ENCODE measurements at places on chromosomes 6 and 20. TPM values are rescaled to one million over a fixed set of nuclear protein-coding genes. Genes with fewer than 3 reads are reported as not detected.

TRIM38 gene
- 32.8 TPM for total RNA-seq

IRF4 gene
- total RNA-seq, result 27.9 TPM

C6orf132 gene
- not detected for total RNA-seq

NPEPL1 gene
- total RNA-seq, result 32.8 TPM

ADAT2 gene
- total RNA-seq, result 19.4 TPM

NR2E1 gene
- not detected for total RNA-seq

GPX6 gene
- total RNA-seq, result not detected

ROS1 gene
- not detected for total RNA-seq

FLRT3 gene
- total RNA-seq, result not detected

TSPO2 gene
- not detected for total RNA-seq

TMEM217 gene
- total RNA-seq, result 1.6 TPM

WFDC5 gene
- not detected for total RNA-seq

PLCB4 gene
- total RNA-seq, result not detected

DLK2 gene
- total RNA-seq, result 0.30 TPM

DTD1 gene
- 16.6 TPM for total RNA-seq

GPX5 gene
- not detected for total RNA-seq

WFDC10B gene
- not detected for total RNA-seq

DACT2 gene
- total RNA-seq, result not detected

TFAP2A gene
- total RNA-seq, result not detected

KIF25 gene
- not detected for total RNA-seq

All from naive thymus-derived CD4-positive, alpha-beta T cell (primary cell).